GF-D8 (cell line): ENCODE measurements at places on chromosomes 2 and 18.

- DNase-seq: no peak
Measured at GRCh38 chr2:8456151-8457091, 225.4 kb upstream of the ID2 start.

- no peak for DNase-seq
Measured at GRCh38 chr2:60549238-60549927, 4.1 kb downstream of the BCL11A start.

- DNase-seq: no peak
Measured at GRCh38 chr2:130891966-130892365, 55.3 kb downstream of the ARHGEF4 start.

GRCh38 chr2:239469106-239469960 lies 68.5 kb upstream of the HDAC4 start:
- DNase-seq: no peak

DNA sequence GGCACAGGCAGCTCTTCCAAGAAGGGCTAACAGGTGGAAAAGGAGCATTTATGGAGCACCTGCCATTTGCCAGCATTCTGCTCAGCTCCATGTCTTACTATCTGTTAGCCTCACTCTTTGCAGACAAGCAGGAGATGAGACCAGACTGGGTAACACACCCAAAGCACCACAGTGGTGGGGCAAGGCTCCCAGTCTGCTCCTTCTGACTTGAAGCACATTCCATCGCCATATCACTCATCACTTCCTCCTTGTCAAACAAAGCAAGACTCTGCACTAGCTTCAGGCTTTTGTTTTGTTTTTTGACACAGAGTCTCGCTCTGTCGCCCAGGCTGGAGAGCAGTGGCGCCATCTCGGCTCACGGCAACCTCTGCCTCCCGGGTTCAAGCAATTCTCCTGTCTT lies 182.8 kb downstream of the MGAT5 start:
- DNase-seq: no peak

DNA sequence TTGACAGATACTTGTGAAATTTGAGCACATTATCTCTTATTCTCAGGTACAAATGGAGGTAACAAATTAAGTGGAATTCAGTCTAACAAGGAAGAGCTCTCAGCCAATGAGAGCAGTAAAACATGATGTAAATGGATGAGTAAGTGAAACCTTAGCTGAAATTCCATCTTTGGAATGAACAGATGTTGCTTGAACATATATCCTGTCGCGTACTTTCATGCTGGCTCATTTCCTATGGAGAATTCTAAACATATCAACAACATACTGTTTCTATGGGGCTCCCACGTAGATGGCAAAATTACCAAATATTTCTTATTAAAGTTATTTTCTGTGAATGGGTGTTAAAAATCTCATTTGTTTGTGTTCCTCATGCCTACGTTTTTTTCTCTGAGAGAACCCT lies 256.3 kb upstream of the LINC00305 start:
- DNase-seq: no peak

- no peak for DNase-seq
Measured at GRCh38 chr2:208669394-208669793, 262.8 kb downstream of the PTH2R start.

DNA sequence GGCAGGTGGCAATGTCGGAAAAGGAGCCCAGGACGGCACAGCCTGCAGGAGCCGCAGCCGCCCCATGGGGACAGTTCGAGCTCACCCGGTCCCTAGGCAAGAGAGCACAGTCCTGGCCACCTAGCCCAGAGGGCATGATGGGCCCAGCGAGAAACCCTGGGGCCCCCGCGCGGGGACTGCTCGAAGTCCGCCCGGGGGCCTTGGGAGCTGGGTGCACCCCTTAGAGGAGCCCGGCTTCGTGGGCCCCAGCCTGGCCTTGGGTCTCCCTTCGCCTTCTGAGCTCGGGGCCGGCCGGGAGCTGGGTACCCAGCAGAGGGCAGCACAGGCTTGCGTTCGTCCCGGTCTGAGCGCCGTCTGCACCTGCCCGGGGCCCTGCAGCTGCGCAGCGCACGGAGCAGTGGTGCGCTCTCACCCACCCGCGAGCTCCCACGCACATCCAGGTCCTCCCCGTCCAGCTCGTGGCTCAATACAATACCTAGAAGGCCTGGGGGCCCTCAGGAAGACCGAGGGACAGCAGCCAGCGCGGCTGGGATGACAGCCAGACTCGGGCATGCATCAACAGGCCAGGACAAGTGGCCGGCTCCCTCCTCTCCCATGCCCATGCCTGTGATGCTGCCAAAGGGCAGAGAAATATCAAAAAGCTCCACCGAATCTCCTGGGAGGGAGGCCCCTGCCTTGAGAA lies 96.2 kb upstream of the ZNF532 start:
- DNase-seq: no peak

DNA sequence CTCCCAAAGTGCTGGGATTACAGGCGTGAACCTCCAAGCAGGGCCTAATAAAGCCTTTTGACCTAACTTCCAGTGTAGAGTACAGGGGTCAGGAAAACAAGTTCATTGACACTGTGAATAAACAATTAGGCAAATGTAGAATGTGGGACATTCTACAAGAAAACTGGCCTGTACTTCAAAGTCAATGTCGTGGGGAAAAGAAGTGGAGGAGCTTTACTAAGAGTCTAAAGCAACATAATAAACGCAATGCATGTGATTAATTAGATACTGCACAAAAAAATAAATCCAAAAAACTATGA lies 3.6 kb upstream of the RRM2 start:
- no peak for DNase-seq

GRCh38 chr18:49911427-49911826 lies 98.1 kb upstream of the ACAA2 start:
- DNase-seq: no peak

GRCh38 chr2:39275016-39275415 lies 31.2 kb upstream of the CDKL4 start:
- DNase-seq: no peak

- DNase-seq: no peak
Measured at GRCh38 chr2:101517758-101518271, 42.9 kb upstream of the RFX8 start.

GRCh38 chr2:105803337-105803736 lies 58.6 kb downstream of the NCK2 start:
- DNase-seq: no peak

DNA sequence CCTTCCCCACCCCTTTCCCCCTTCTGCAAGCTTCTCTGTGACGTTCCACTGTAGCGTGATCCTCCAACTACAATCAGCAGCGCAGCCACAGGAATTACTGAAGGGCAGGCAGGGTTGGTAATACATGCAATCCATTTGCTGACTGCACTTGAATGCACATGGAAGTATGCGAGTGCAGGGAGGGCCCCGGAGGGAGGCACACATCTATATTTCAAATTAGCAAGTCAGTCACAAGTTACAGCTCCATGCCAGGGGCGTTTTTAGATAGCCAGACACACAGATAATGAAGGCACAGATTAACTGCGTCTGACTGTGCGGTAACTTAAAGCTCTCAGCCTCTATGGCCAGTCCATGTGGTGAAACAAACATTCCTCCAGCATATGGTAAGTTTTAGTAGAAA lies 209.2 kb upstream of the GATA6 start:
- no peak for DNase-seq

DNA sequence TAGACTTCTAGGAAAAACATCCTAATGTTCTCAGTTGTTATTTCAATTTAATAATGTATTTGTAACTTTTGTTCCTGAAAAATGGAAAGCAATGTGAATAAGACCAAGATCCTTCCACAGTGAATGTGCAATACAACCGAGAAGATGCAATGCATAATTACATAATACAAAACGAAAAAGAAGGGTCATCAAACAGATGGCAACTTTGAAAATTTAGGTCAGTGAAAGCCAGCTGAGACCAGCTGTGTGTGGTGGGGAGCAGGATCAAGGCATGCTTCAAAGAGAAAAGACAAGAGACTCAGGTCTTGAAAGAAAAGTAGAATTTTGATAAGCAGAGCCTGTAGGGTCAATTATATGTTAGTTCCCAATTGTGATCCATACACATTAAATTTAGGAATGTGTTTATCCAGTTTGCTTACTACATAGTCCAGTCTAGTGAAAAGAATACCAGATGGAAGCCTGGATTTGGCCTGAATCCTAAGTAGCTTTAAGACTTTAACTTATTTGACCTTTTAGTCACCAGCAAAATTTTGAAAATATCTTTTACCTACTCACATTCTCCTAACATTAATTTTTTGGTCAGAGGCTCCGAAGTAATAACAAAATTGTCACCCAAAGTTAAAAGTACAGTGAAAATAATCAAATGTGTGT lies 93.7 kb downstream of the COBLL1 start:
- DNase-seq: no peak

DNA sequence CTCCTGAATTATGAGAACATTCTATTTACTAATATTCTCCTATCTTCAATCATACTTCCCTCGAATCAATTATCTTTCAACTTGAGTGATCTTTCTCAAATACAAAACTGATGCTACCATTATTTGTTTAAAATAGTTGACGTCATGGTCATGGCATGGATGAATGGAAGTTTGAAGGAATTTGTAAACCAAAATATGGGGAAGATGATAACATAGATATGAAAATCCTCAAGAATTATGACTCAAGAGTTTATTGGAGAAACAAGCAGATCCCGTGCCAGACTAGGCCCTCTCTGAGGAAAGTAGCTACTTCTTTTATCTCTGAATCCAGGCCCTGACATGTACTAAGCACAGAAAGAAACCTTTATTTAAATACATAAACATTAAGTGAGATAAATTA lies 270.4 kb upstream of the MC4R start:
- no peak for DNase-seq

- no peak for DNase-seq
Measured at GRCh38 chr2:71908798-71909197, 238.9 kb downstream of the CYP26B1 start.

GRCh38 chr2:17543848-17544247 lies 3.4 kb downstream of the VSNL1 start:
- no peak for DNase-seq

- DNase-seq: no peak
Measured at GRCh38 chr18:75230163-75231052, 19.8 kb downstream of the TSHZ1 start.

DNA sequence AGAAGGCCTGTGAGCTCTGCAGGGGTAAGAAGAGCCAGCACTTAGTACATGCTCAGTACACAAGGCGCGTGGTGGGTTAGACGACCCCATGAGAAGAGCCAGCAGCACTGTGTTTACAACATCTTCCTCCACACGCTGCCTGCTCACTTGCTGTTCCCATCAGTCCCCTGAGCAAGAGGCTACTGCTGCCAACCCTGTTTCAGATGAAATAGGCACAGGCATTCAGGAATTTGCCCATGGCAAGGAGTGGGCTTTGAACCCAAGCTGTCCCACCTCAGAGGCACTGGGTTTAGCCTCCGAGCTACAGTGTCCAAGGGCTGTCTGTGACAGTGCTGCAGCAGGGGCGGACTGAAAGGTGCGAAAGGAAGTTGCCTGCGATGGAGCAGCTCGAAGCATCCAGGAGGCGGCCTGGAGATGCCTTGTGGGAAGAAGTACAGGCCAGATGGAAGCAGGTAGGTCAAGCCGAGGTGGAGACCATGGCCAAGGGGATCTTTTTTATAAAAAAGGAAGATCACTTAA lies 121.5 kb upstream of the PXDN start:
- DNase-seq: no peak

DNA sequence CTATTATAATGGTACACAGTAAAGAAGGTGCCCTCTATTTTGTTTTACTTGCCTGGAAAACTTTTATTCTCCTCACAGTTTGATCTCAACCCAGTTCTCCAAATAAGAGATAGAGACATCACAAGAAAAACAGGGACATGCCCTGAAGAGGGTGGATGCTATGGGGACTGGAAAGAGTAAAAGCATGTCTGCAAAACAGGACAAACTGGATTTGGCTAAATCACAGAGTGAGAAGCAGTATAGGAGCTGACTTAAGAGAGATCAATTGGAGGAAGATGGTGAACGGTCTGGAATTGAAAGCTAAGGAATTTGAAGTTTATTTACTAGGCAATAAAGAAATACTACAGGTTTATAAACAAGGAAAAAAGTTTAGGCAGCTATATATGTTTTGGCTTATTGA lies 33.0 kb downstream of the SP140L start:
- DNase-seq: no peak

- DNase-seq: no peak
Measured at GRCh38 chr2:202555356-202555755, 79.4 kb upstream of the FAM117B start.

DNA sequence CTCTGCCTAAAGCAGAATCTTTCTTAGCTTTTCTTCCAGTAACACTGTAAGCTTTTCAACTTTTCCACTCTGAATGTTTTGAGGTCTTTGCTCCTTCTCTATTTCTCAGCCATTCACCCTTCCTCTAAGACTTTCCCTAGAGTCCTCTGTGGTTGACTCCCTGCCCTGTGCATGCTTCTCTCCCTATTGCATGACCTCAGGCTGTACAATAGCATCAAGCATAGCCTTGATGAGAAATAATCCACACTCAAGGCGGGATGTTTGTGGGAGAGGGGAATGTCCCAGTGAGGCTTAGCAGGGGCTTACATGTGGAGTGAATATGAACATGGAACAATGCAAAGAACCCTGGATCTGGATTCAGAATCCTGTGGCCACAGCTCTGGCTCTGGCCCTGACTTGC lies 48.4 kb upstream of the IGFBP5 start:
- DNase-seq: no peak

- no peak for DNase-seq
Measured at GRCh38 chr2:10123281-10123680, 742 bp downstream of the RRM2 start.

DNA sequence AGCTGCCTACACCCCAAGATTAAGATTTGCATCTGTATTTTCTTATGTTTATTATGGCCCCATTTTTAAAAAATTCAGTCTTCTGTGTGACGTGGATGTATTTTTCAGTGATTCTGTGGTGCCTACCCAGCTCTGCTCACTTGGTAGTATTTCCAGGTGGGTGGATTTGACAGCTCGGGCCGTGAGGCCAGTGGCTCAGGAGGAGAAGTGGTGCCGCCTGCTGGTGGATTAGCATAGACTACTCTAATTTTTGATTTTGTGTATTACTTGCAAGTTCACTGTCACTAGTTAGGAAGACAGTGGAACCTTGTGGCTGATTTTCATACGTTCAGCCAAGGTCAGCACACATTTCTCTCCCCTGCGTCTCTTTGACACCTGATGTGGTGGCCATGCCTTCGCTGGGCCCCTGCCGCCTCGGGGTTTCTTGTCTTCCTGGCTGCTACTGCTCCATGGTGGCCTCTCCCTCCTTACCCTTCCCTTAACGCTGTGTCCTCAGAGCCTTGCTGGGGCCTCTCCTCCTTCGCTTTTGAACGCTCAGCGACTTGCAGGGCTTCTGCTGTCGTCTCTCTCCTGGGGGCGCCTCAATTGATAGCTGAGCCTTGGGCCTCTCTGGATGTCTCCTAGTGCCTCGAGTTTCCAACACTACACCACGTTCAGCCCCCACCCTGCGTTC lies 89.4 kb downstream of the DGKD start:
- peak; percentile 43 for DNase-seq

DNA sequence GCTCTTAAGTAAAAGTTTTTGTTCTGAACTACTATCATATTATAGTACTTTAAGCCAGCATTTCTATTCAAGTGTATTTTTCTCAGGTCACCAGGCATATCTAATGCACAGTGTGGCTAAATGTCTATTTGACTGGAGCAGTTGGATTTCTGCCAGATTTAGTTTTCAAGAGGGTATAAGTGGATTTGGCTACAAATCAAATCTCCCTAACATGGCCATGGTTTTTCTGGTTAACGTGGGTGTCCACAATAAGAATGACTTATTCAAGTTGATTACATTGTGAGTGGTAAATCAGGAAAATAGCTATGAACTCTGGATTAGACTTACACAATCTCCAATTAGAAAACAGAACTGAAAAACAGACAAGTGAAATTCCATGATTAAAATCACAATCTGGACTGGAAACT lies 5.7 kb upstream of the CHN1 start:
- no peak for DNase-seq

GRCh38 chr2:219142329-219142728 lies 18.3 kb downstream of the NHEJ1 start:
- no peak for DNase-seq

- no peak for DNase-seq
Measured at GRCh38 chr2:99981840-99982239, 160.6 kb downstream of the AFF3 start.
